Fibroblast of the aortic adventitia (primary cell): ENCODE measurements at places on chromosomes 1 and 21.

DNA sequence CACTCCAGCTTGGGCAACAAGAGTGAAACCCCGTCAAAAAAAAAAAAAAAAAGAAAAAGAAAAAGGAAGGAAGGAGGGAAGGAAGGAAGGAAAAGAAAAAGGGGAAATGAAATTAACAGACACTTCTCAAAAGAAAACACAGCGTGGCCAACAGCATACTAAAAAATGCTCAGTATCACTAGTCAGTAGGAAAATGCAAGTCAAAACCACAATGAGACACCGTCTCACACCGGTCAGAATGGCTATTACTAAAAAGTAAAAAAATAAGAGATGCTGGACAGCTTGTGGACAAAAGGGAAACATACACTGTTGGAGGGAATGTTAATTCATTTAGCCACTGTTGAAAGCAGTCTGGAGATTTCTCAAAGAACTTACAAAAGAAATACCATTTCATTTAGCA, 369.5 kb upstream of the BRINP3 start:
- no peak for DNase-seq

DNA sequence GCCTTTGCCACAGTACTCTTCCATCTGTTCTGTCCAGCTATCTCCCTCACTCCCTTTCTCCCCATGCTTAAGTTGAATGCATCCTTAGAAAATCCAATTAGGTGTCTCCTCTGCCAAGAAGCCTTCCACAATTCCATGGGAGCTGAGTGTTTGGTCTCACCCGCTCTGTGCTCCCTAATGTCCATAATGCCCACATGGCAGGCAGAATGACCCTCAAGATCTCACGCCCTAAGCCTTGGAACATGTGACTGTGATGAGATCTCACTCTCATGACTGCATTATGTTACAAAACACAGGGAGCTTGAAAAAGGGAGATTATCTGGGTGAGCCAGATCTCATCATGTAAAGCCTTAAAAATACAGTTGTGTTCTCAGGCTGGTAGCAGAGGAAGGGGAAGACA, 229.4 kb downstream of the OMA1 start:
- no peak for DNase-seq

GRCh38 chr1:33143176-33143575, 38.7 kb downstream of the TRIM62 start:
- peak; percentile 92 for DNase-seq

DNA sequence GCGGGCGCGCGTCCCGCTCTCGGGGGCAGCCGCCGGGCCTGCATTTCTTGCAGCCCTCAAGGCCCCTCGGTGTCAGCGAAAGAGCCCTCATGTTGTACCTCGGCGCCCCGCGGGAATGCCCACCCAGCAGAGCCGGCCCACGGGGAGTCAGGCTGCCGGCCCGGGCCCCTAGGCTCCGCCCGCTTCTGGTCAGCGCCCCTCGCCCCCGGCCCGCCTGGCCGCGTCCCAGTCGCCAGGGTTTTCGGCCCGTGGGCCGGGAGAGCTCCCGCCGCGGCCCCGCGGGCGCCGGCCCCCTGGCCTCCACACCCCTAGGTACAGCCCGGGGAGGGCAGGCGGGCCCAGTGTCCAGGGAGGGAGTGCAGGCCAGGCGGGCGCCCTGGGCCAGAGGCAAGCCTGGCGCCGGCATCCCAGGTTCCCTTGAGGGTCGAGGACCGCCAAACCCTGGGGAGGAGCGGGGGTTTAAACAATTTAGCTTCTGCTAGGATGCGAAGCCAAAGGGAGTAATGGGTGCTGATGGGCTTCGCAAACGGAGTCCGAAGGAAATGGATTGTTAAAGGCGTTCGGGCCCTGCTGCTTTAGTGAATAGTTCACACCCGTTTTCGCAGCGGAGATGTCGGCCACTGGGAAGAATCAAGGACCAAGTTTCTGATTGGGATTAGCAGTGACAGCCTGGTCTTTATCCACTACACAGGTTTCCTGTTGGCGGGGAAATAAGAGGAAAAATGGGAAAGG, 486 bp upstream of the KCNA3 start:
- no peak for DNase-seq

- no peak for DNase-seq
Observed at GRCh38 chr1:185520188-185520920, 203.3 kb upstream of the IVNS1ABP start.

DNA sequence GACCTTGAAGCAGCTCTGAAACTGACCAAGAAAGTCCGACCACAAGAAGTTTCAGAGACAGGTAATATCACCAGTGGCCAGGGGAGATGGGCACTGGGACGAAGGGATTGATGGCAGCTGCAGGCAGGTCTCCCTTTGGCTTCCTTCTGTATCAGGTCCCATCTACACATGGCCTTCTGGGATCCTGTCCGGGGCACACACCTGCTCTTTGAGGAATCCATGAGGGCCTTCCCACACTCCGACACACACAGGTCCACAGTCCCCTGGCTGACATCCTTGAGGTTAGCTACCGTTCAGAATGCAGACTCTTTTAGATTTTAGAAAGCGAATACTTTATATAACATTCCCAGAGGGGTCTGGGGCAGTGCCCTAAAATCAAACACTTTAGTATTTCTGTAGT, 26.5 kb upstream of the TMEM125 start:
- DNase-seq, result no peak

GRCh38 chr1:208534979-208535378, 290.8 kb upstream of the PLXNA2 start:
- no peak for DNase-seq

- no peak for DNase-seq
Observed at GRCh38 chr1:88433556-88433955, 250.5 kb upstream of the PKN2 start.

- no peak for DNase-seq
Observed at GRCh38 chr21:10273196-10273595, 248.2 kb upstream of the TPTE start.

- no peak for DNase-seq
Observed at GRCh38 chr1:103162360-103162759, 54.0 kb upstream of the COL11A1 start.

GRCh38 chr1:30929135-30929889, 20.8 kb upstream of the SDC3 start:
- peak; percentile 53 for DNase-seq

DNA sequence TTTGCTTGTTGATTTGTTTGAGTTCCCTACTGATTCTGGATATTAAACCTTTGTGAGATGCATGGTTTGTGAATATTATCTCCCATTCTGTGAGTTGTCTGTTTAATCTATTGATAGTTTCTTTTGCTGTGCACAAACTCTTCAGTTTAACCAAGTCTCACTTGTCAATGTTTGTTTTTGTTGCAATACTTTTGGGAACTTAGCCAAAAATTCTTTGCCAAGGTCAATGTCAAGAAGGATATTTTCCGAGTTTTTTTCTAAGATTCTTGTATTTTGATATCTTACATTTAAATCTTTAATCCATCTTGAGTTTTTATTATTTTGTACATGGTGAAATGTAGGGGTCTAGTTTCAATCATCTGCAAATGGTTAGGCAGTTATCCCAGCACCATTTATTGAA, 1230.7 kb upstream of the NCAM2 start:
- DNase-seq, result no peak

- DNase-seq, result no peak
Observed at GRCh38 chr1:165927169-165927568, 99.8 kb downstream of the UCK2 start.

DNA sequence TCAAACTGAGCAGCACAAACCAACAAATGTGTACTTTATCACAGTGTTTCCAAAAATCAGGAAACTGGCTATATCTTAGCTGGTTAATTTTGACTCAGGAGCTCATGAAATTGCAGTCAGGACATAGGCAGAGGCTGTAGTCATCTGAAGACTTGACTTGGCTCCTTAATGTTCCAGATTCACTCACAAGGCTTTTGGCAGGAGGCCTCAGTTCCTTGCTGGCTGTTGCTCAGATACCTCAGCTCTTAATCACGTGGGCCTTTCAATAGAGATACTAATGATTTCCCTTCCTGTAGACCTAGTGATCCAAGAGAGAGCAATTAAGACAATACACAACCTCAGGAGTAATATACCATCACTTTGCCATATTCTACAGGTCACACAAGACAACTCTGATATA, 537.7 kb downstream of the BRINP3 start:
- peak; percentile 62 for DNase-seq

DNA sequence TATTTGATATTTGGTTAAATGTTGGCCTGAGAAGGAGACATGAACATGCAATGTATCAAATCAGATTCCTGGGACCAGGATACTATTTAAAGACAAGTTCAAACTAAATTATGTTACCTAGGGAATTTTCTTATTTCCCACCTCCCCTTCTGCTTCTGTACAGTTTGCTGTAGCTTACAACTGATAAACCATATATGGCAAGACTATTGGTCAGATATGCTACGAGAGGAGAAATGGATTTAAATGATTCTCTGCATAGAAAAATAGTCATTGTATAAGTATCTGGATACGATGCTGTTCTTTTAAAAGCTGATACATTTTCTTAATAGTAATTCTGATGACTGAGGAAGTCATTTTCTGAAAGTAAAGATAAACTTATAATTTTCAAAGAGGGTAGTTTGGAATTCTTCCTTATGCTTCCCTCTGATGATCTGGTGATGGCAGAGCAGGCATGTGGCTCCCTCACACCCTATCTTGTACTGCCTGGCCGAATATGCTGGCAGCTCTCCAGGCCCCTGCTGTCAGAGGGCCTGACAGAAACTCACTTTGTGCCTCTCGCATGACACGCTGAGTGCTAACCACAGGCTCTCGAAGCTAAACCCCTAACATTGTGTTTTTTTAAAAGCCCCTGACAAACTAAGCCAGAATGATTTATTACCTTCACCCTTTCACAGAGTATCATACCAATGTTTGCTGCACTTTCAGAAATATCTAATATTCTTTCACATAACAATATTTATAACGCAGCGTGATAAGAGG, 19.4 kb downstream of the RRP15 start:
- DNase-seq, result peak; percentile 29

DNA sequence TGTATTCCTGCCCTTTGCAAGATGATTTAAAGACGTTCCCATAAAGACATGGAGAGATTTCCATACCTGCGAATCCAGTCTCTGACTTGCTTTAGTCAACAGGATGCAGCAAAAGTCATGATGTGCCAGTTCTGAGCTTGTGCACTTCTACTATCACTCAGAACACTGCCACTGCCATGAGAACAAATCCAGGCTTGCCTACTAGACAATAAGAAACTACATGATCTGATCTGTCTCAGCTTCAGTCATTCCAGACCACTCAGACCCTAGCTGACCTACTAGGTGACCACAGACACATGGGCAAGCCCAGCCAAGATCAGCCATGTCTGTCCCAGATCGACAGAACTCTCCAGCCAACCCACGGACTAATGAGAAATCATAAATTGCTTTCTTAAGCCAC, 219.2 kb downstream of the RRAGC start:
- DNase-seq, result no peak

DNA sequence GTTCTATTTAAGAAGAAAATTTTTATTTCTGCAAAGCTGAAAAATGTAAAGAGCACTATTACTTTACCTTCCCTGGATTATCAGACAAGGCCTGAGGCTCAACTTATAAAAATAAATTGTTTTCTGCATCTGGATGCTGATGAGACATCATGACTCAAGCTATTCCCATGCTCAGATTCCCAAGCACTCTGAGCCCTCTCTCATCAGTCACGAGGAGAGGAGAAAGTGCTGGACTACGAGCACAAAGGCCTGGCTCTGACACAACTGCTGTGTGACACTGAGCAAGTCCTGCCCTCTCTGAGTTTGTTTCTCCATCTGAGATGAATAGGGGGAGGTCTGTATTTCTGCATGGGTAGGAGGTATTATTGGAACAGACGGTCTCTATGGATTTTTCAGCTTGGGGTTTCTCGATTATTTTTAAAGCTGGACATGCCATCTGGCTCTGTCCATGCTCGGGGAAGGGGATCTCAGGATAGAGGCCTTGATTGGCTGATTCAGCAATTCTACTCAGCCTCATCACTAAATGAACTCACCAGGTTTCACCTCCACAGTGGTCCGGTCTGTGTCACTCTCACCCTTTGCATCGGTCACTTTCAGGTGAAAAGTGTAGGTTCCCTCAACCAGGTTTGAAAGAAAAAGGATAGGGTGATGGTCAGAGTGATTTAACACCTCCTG, 107.7 kb downstream of the KIAA0319L start:
- peak; percentile 94 for DNase-seq

- no peak for DNase-seq
Observed at GRCh38 chr1:229942501-229942900, 124.5 kb upstream of the GALNT2 start.

- no peak for DNase-seq
Observed at GRCh38 chr1:27267153-27267552, 32.7 kb downstream of the WDTC1 start.

DNA sequence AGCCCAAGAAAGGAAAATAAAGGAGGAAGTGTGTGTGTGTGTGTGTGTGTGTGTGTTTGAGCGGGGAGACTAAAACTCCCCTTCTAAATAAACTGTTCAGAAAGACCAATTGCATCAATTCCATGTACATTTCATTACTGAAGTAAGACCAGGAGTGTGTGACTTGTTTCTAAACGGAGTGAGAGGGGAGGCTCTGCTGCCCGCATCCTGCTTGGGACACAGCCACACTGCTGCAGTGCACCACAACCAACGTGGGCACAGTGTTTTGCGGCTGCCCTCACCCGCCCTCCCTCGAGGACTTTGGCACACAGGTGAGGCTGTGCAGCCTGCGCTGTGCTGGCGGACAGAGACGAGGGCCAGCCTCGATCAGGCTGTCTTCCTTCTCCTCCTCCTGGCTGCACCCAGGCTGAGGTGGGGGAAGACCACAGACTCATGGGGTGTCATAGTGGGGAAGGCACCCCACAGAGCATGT, 31.0 kb upstream of the H6PD start:
- DNase-seq, result no peak

GRCh38 chr1:226443439-226443838, 35.5 kb upstream of the PARP1 start:
- DNase-seq, result peak; percentile 69

DNA sequence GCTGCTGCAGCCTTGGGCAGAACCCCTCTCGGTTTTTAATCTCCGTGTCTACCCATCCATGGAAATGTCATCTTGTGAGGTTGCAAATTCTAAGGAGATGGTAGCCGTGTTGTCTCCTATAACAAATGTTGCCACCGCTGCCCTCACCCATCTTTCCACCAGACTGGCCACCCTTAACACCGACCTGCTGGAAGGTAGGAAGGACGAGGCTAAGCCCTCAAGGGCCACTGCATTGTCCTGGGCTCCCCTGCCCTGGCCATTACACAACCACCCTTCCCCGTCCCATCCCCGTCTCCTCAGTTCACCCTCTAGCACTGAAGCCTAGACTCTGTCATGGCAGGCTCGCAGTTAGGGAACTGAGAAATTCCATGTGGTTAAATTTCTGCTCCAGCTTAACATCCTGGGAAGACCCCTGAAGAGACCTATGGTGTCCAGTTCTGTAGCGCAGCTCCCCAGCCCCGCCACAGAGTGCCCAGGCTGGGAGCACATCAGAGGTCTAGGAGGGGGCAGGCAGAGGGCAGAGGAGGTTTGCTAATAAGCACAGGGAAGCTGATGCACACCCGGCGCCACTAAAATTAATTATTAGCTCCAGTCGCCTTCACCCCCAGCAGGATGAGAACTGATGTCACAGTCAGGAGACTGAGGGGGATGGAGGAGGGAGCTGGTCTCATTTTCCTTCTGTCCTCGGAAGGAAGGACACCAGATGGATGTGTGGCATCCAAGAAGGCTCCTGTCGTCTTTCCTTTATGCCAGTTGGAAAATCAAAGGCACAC, 38.3 kb downstream of the STUM start:
- no peak for DNase-seq

- peak; percentile 89 for DNase-seq
Observed at GRCh38 chr1:206575165-206575893, 36.9 kb downstream of the EIF2D start.
